Fibroblast of lung (primary cell): ENCODE measurements at places on chromosomes 1 and 21. TPM values are rescaled to one million over a fixed set of nuclear protein-coding genes. Genes with fewer than 3 reads are reported as not detected.
A peak's percentile ranks its signal among the peaks of the same experiment; 100 is the strongest.

- DNase-seq: no peak
- no peak overlapping the region for H3K27ac ChIP-seq
- H3K36me3 ChIP-seq: no peaks in the 10 kb centered on the region
- H3K4me3 ChIP-seq: no peak overlapping the region
- no peaks in the 10 kb centered on the region for H3K4me1 ChIP-seq
- H3K27me3 ChIP-seq: no peaks in the 10 kb centered on the region
Observed at GRCh38 chr1:61482170-61482734, 242.7 kb downstream of the TM2D1 start.

DNA sequence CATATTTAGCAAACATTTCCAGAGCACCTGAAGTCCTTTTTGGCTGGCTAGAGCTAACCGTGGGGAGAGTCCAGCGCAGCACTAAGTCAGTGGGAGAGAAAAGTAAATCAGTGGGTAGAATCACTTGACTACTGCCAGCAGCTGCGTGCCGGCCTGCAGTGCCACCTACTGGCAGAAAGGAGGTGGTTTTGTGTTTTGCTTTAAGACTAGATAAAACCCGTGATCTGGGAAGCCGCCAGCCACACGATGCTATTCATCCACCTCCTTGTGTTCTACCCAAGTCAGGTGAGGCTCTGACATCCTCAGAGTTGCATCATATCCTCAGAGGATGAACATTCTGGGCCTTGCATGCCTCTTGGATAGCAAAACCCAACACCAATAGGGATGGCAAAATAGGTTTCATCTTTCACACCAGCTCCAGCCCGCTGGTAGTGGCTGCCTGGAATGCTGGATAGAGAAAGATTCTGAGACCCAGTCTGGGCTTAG, 14.1 kb upstream of the HEYL start:
- H3K4me3 ChIP-seq: no peak overlapping the region
- H3K4me1 ChIP-seq: peaks cover 10% of the 10 kb centered on the region
- H3K36me3 ChIP-seq: no peaks in the 10 kb centered on the region
- peaks cover 3% of the 10 kb centered on the region for H3K27me3 ChIP-seq

DNA sequence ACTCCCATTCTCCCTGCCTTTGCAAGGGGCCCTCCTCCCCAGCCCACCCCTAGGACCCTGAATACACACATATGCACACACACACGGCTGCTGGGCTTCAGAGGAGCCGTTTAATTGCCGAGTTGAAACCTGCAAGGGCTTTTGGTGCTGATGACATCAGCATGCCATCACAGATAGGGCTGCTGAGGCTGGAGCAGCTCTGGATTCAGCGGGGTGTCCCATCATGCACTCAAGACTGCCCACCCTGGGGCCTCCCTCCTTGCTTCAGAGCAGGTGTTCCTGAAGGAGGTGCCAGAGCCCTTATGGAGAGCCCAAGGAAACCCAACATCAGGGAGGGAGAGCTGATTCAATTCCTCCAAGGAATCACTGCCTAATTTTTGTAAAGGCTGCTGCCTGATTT, 5.7 kb downstream of the SYT2 start:
- DNase-seq: no peak
- H3K36me3 ChIP-seq: no peaks in the 10 kb centered on the region
- no peaks in the 10 kb centered on the region for H3K4me1 ChIP-seq
- no peak overlapping the region for H3K27ac ChIP-seq

- H3K4me3 ChIP-seq: peak within 1 kb of the TSS; percentile 35
- no peaks in the 10 kb centered on the region for H3K36me3 ChIP-seq
- H3K27me3 ChIP-seq: no peaks in the 10 kb centered on the region
Observed at GRCh38 chr1:236393681-236394481, at the start of gene EDARADD. Gene EDARADD, plus strand, starts transcription at chr1:236394286. Its CDS starts 159 bp downstream, at chr1:236394445.

IGFN1 gene
- under 0.01 and 0.17 TPM in 2 replicates for total RNA-seq
